GM06990 (cell line): ENCODE measurements at places on chromosomes 4 and X.

- DNase-seq, result no peak
Observed at GRCh38 chr4:7752649-7753048, 187.0 kb downstream of the AFAP1 start.

GRCh38 chr4:140269369-140269768 lies 104.1 kb upstream of the SCOC start:
- DNase-seq, result no peak

- no peak for DNase-seq
Observed at GRCh38 chr4:3802571-3803474, 36.6 kb downstream of the ADRA2C start.

DNA sequence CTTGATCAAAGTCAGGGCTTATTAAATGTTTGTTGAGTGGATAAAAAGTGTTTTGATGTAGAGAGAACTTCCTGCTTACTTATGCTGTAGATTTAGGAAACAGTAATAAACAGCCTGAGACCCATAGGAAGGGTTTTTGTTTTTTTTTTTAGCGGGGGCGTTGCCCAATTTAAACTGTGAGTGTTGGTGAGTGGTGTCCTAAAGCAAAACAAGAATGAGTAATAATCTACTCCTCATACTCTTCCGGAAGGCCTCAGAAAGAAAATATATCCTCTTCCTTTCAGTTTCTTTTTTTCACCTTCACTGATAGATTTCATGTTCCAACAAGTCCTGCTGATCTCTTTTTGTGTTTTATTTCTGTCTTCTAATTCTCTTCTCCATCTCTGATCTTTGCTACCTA lies 104.4 kb upstream of the SCML1 start:
- no peak for DNase-seq

DNA sequence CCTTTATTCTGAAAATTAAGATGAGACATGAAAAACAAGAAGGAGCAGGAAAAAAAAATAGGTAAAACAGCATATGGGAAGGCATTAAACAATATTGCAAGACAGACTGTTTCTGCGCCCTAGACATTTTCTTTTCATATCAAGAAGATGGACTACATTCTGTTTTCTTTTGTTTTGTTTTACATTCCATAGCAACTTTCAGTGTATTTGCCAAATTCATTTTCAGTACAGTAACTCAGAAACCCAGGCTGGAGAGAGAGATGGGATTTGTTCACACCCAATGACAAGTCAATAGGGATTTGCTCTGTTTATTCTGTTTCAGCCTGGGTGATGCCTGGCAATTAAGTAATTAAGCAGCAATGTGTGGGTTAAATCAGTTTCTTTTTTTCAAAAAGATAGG lies 892.8 kb upstream of the DIAPH2 start:
- DNase-seq, result no peak

GRCh38 chr4:149549911-149550310 lies 265.7 kb downstream of the IQCM start:
- DNase-seq, result no peak

DNA sequence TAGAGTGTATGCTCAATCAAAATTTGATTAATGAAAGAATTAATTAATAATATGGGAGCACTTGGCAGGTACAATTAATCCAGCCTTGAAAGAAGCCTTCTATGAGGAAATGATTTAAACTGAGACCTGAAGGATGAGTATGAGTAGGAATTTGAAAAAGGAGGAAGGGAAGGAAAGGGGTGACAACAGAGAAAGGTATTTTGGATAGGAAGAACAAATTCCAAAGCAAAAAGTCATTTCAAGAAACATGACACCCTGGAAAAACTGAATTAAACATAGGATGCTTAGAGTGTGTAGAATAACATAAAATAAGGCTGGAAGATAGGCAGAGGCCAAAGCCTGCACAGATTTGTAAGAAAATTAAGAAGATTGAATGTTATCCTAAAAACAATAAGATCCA lies 29.6 kb downstream of the PHOX2B start:
- DNase-seq, result no peak
